ENCODE measurements at places on chromosomes 2 and 18.

GRCh38 chr18:61710082-61710620 is 182.7 kb downstream of the RNF152 start:
- DNase-seq = no peak

DNA sequence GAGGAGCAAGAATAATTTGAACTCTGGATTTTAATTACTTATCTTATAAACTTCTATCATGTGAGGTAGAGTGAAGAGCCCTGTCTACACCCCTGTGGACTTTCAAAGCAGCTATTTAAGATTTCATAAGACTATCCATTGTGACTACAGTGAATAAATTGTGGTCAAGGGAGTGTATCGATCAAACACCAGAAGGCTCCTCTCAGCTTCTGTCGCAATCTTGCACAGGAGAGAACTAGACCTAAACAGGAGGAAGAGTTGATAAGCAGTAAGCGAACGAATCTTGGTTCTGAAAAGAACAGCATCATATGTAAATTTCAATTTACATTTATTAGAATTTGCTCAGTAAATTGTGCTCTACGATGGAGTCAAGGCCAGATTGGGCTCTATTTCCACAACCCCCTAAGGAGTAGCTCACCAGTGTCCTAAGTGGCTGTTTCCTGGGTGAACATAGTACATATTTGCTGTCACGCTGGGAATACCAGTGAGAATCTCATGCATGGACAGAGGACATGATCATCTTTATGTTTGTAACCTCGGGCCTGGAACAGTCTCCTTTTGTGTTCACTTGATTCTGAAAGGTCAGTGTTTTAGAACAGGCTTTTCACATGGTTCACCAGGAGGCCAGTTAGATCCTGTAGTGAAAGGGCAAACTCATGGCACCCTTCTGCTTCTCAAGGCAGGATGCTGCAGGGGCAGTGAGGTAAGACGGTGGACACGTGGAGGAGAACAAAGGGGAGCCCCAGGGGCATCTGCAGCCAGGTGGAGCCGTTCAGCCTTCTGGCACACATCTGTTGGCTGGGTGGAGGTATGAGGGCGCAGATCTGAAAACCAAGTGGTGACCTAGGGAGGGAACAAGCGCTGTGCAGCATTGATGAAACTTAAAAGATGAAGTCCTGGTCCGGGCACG is 33.3 kb downstream of the NPAS2 start:
- DNase-seq = no peak

DNA sequence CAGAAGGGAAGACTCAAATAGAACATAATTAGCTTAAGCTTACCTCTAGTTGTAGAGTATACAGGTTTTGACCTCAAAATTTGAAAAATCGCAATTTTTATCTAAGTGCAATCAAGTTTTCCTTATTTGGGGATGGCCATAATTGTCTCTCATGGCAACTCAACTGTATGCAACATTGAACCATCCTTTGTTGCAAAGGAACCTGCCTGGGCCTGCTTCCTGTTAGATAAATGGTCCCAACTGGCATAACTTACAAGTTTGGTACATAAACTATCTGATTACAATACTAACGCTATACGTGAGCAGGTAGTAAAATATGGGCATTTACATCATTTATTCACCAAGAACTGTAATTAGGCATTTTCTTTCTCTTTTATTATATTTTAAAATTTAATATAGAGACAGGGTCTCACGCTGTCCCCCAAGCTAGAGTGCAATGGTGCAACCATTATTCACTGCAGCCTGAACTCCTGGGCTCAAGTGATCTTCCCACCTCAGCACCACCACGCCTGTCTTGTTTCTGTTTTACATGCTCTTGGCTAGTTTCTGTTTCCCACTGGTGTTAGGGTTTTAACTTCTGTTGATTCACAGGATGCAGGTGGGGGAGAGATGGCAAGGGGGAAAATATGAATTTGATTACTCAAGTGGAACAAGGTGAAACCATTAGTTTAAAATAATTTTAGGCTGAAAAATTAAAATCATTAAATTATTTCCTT is 55.3 kb upstream of the B3GNT2 start:
- no peak for DNase-seq

DNA sequence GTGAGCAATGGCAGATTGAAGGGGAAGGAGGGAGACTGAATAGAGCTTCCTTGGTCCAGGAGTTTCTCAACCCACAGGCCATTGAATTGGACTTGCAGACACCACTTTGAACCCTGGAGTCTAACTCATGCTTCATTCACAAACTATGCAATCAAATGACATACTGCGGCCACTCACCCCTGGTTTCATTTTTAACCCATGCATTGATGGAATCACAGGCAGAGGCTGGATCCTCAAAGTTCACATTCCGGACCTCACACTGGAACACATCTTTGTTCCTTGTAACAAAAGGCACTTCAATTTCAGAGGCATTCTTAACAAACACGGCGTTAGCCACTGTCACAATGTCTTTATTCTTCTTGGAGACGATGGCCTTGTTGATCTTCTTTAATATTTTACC is 40.7 kb downstream of the MRPL44 start:
- no peak for DNase-seq

DNA sequence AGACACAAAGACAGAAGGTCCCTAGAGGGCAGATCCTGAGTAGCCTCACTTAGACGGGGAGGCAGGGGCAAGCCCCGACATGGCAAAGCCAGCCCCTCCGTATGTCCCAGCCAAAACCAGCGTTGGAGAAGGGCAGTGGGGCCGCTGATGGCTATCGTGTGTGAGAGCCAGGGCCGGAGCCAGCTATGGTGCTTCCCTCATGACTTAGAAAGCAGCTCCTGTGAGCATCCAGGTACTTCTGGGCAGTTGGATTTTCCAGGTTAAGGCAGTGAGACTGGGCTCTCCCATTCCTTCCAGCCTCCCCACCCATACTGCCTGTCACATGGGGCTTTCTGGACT is 31.2 kb upstream of the ROCK2 start:
- DNase-seq = no peak

All from activated B cell treated with CpG ODN at 0.5 μM for 24 hours (primary cell).